ENCODE measurements at places on chromosomes 1 and 21.

- DNase-seq = no peak
Observed at GRCh38 chr1:26797627-26798026, 9.9 kb downstream of the PIGV start.

DNA sequence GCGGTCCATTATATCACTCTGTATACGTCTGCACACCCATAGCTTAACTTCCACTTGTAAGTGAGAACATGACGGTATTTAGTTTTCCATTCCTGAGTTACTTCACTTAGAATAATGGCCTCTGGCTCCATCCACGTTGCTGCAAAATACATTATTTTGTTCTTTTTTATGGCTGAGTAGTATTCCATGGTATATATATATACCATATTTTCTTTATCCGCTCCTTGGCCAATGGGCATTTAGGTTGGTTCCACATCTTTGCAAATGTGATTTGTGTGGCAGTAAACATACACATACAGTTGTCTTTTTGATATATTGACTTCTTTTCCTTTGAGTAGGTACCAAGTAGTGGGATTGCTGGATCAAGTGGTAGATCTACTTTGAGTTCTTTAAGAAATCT, 245.1 kb downstream of the NFIA start:
- no peak for DNase-seq

DNA sequence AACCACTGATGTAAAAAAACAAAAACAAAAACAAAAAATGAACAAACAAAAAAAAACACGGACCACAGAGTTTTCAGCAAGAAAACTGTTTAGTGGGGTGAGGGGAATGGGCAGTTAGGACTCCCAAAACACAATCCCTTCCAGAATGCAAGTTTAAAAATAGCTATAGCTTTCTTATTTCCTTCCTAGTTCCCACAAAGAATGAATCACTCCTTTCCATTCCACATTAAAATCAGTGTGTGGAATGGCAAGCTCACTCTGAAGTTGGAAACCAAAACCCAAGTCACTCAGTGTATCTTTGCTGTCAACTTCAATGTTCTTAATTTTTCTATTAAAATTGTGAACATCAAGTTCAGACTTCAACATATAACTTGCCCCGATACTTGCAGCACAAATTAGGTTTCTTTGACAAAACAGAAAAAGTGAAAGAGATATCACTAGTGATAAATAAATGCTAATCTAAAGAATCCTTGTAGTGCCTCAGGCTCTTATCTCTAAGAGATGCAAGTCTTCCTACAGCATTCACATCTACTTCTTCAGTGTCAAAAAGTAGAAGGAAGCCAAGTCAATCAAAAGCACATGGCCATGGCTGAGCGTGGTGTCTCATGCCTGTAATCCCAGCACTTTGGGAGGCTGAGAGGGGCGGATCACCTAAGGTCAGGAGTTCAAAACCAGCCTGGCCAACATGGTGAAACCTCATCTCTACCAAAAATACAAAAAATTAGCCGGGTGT, 45.5 kb downstream of the TOR3A start:
- DNase-seq = no peak

- DNase-seq = no peak
Observed at GRCh38 chr1:47991187-47991586, 6.0 kb downstream of the TRABD2B start.

DNA sequence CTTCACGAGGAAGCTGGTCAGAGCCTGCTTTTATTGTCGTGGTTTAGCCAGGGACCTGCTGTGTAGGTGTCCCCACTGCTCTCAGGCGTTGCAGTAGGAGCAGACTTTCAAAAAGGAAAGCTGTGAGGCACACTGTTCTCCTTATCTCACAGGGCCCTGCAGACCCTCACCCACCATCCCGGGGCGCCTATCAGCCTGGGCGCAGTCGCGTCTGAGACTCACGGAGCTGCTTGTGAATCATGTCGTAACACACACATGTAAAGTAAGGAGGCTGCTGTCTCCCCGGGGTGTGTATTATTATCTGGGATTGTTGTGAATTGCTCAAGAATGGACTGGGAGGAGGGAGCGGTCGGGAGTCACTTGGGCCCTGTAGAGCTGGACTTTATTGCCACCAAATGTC, 17.4 kb downstream of the AJAP1 start:
- no peak for DNase-seq

DNA sequence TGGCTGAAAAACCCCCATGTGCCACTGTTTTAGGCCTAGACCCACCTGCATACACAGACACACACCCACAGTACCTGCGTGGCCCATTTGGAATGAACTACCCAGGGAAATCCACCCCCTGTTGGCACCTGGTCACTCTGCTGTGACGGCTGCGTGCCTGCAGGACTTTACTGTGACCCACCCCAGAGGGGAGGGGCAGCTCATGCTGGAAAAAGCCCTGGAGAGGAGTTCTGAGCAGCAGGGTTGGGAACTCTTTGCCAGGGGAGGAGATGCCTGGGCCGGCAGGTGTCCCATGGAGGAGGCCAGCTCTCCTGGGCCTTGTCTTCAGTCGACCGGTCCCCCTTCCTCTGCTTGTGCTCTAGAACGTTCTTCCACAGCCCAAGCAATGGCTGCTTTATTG, 87.3 kb upstream of the CSF3R start:
- DNase-seq = no peak
